ENCODE measurements at places on chromosomes 7 and 10.

DNA sequence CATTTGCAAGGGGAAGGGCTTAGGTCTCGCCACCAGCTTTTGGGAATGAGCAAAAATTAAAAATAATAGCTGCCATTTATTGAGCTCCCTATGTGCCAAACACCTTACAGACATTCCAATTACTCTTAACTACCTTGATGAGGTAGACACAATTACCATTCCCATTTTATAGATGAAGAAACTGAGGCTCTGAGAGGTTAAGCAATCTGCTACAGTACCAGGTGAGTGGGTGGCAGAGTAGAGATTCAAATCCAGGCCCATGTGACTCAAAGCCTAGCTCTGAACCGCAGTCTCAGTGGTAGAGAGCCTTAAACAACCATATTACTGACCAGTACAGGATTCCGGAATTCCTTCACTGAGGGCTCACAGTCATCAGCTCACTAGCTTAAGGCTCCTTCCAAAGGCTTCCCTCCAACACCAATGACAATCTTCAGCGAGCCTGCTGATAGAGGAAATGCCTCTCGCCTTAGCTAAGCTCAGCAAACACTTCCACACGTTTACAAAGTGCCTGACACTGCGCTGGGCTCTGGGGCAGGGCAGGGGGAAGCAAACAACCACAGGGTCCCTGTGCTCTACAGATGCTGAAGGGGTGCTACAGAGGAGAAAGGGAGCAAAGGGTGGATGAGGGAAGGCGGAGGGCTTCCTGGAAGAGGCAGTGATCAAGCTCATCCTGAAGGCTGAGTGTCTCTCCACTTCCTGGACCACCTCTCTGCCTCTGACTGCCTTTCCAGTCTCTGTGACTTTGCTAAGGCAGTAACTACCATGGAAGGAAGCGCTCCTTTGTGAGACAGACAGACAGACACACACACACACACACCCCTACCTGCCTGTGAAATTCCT is 7.4 kb downstream of the LRRC20 start:
- DNase-seq, result no peak

- no peak for DNase-seq
Measured at GRCh38 chr7:25360451-25360850, 132.2 kb upstream of the NPVF start.

- no peak for DNase-seq
Measured at GRCh38 chr10:99279626-99280111, 44.0 kb upstream of the HPSE2 start.

DNA sequence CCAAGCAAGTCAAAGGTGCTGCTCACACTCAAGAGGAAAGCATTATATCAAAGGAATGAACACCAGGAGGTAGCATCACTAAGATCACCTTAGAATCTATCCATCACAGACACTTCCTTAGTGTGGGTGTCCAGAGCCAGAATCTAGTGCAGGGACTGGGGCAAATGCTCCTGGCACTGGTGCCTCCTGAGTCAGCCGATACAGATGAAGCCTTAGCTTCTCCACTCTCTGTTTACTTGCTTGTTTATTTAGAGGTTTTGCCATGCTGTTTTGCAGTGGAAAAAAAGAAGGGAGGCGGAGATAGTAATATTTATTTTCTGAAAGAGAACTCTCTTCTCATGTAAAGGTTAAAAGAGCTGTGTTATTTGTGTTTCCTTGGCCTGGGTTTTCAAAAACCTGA is 303.1 kb downstream of the WDR11 start:
- DNase-seq, result no peak

GRCh38 chr7:158477866-158478265 is 109.8 kb downstream of the PTPRN2 start:
- no peak for DNase-seq

DNA sequence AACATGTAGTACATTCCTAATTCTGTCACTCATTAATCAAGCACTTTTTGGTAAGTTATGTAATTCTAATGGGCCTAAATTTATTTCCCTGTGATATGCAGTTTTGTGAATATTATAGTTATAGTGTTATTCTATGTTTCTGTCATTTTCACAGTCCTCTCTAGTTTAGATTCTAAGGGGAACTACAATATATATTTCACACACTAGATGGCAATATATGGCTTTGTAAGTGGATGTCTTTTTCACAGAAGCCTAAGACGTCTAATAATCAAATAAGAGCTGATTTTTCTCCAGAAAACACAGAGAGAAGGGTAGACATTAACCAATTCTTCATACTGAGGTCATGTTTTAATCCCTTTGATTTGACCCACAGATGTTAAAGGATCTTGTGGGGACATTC is 18.0 kb downstream of the RNLS start:
- DNase-seq, result no peak

DNA sequence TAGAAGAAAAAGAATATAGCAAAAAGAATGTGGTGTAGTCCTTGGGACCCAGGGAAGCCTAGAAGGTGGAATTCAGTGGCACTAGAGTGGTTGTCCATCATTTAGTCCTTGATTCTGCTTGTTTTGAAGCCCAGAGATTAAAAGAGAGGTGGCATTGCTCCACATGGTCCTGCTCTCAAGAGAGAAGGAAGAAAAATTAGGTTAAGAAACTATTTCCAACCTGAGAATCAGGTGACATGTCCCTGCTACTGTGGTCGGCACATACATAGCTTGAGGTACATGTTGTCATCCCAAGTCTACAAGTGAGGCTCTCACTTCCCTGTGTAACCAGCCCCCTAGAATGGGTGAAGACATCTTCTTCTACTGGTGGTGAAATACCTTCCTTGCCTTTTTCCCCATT is at the start of gene OR9A2:
OR9A2 (minus strand) TSS at position 101 of the 400 bp plus-strand sequence; CDS start at position 101, 0 bp downstream.
- DNase-seq, result no peak

DNA sequence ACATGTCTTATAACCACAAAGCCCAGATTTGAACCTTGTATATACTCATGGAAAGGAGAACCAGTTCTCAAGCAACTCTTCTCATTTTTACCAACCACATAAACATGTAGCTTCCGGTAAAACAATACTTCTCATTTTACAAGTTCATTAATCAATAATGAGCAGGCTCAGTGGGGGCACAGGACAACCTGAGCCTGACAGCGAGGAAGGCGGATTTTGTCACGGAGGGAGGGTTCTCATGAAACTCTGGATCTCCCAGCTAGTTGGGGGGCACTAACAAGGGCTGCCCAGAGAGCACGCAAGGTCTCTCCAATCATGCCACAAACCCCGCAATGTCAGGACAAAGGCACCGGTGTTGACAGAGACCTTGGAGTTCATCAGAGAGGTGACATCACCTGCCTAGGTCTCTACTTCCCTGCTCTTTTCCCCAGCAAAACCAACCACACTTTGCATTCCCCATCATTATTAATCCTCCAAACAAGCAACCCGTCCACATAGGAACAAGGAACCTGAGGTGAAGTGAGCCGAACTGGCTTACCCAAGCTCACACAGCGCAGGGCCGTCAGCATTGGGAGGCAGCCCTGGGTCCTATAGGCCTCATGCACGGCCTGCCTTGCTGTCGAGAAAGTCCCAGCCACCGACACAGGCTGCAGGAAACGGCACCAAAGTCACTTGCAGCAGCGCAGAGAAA is 192.1 kb upstream of the KLF14 start:
- DNase-seq, result no peak

DNA sequence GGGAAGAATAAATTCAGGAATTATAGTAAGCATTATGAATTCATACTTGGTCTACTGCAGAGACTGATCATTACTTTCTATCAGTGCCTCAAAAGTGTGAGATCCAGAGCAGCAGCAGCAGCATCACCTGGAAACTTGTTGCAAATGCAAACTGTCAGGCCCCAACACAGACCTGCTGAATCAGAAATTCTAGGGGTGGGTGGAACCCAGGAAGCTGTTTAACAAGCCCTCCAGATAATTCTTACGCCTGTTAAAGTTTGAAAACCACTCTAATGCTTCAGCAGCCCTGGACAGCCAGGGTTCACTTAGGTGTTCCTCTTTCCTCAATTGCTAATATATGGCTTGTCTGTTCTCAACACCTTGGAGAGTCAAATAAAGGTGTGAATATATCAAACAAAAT is 19.5 kb downstream of the CACUL1 start:
- DNase-seq, result no peak

DNA sequence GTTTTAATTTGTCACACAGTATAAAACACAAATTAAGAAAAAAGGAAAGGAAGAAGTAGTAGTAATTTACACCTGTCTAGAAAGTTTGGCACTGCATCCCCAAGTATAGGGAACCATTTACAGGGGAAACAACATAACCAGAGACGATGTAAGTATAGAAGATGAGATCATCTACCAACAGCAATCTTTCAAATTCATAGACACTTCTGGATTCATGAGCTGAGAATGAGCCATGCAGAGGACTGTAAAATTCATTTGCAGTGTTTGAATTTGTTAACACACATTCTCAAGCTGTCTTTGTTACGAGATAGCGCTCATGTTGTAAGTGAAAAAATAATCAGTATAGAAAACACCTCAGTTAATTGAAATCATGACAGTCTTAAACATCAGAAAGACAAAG is 337.0 kb upstream of the MEOX2 start:
- DNase-seq, result no peak

- no peak for DNase-seq
Measured at GRCh38 chr10:110864662-110865140, 7.0 kb upstream of the PDCD4 start.

DNA sequence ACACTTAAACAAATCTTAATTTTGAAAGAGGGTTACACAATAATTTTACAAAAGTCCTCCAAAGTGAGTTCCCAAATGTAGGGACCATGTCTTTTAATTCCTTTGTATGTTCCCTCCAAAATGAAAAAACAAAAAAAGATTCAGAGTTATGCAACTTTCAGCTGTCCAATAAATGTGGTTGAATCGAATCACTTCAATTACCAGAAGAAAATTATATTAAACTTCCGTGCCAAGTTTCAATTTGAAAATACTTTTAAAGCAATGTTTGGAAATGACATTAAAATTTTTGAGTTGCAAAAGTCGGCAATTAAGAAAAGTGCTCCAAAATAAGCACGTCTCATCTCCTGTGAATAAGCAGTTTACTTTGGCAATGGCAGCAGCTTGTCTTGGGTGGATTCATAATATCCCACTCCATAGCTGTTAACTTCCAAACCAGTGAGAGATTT is 60.3 kb upstream of the C1GALT1 start:
- DNase-seq, result no peak

- peak; percentile 15 for DNase-seq
Measured at GRCh38 chr7:5997210-5997808, 11.5 kb downstream of the PMS2 start.
